ENCODE measurements at places on chromosomes 7 and 10.

GRCh38 chr10:117342641-117343040 is 32.6 kb downstream of the PDZD8 start:
- no peak for DNase-seq

GRCh38 chr7:43872406-43873110 is 3.2 kb upstream of the MRPS24 start:
- DNase-seq, result no peak

DNA sequence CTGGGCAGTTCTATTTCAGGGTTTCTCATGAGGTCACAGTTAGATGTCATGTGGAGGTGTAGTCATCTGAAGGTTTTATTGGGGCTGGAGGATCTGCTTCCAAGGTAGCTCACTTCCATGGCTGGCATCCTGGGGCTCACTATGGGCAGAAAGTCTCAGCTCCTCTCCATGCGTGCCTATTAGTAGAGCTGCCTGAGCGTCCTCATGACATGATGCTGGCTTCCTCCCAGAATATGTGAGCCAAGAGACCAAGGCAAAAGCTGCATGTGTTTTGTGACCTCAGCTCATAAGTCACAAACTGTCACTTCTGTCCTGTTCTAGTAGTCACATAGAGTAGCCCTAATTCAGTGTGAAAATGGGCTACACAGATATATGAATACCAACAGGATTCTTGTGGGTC is 524.4 kb downstream of the SUGCT start:
- DNase-seq, result no peak

DNA sequence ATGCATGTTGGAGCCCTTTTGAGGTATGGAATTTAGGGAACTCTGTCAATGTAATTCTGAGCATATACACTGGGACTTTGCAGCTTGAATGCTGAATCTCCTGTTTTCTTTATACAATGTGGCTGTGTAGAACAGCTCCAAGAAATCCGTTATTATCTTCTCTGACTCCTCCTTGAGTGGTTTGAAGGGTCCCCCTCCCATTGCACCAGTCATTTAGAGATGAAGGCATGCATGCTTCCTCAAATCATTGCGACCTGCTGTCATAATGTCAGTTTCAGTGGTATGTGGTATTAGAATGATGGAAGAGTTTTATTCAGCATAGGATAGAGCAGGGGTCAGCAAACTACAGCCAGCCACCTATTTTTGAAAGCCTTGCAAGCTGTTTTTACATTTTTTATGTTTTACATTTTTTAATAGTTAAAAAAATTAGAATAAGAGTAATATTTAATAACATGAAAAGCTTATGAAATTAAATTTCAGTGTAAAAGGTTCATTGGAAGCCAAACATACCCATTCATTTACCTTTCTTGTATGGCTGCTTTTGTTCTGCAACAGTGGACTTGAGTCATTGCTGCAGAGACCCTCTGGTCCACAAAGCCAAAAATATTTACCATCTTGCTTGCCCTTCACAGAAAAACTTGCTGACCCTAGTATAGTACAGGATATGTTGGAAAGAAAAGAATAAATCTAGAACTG is 8.1 kb downstream of the STK17A start:
- DNase-seq, result no peak

DNA sequence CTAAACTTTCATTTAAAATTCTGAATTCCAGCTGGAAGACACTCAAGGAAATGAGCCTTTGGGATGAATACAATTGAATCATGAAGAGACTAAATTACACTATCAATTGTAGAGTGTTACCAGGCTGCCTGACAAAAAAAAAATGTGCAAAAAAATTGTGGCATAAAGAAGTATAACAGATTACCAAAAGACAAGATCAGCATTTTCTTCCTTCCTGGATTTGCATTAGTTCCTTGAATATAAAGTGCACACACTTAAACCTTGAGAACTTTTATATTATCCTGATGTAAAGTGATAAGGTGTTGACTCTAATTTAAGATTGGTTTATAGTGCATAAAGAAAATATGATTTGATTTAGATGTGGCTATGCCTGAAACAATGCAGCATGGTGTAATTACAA is 412.7 kb upstream of the KLF6 start:
- no peak for DNase-seq

DNA sequence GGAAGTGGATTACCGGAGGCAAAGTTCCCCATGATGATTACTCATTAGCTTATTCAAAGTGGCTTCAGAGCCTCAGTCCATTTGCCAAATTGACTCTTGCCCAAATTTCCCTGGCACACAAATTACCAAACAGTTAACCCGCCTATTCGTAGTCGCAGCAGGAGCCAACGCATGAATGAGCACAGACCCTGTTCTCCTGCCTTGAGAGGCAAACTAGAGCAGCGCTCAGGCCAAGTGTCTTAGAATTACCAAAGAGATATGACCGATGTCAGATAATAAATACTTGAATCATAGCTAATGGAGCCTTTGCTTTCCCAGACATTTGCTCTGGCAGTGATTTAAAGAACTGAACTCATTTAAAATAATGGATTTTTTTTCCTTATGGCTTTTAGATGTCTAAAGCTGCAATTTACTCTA is 64.9 kb downstream of the CTTNBP2 start:
- no peak for DNase-seq

GRCh38 chr7:10418985-10419384 is 554.7 kb upstream of the PHF14 start:
- DNase-seq, result no peak

- DNase-seq, result no peak
Observed at GRCh38 chr7:45161138-45161537, 3.5 kb downstream of the RAMP3 start.

DNA sequence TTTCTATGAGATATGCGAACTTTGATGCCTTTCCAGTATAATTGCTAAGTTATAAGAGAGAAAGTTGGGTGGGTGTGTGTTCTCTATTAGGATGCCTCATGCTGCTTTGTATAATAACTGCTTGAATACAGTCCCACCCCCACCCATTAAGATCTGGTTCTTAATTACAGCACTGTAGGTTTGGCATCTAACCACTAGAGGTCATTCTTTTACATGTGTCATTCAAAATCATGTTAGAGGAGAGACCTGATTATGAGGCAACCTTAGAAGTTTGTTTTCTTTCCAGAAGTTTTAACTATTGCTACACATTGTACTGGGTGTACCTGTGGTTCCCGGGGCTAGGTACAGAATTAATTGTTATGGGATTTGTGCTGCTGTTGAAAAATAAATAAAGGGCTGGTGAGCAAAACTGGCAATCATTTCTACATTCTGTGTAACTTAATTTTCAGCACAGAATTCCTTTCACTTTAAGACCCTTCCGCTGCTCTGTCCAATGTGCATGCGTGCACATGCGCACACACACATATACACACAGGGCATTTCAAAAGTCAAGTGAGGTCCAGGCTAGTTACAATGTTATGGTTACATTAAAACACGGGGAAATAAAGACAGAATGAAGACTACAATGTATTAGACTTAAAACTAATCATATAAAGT is 1156.3 kb downstream of the SORCS3 start:
- no peak for DNase-seq

- DNase-seq, result no peak
Observed at GRCh38 chr10:112131996-112132395, 51.6 kb downstream of the GPAM start.

DNA sequence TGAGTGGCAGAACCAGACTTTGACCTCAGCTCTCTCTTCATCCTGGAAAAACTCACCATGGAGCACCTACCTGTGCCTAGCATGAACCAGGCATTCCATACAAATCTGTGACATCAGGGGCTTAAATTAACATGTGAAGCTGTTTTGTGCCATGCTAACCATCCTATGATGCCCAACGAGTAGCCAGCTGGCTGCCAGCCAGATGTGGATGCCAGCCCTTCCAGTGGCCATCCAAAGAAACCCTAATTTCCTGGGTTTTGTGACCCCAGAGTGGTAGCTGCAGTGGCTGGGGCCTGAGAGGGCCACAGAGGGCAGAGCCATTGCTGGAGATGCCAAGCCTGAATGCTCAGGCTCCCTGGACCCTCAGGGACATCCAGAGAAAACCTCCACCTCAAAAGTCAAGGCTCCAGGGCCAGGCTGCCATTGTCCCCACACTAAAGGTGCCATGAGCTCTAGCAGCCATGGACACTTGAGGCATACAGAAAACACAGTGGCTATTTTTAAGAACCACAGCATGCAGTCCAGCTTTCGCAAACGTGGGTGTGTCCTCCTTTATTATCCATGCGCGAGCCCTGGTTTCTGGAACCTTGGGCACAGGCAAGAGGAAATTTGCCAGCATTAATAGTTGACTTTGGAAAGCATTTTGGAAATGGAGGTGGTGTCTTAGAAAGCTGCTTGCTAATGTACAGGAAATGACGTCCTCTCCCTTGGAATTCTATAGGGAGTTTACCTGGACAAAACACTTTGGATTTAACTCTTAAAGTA is 6.0 kb downstream of the CPXM2 start:
- no peak for DNase-seq

- DNase-seq, result no peak
Observed at GRCh38 chr10:45505311-45505710, 131.3 kb downstream of the ALOX5 start.

- DNase-seq, result no peak
Observed at GRCh38 chr7:57274535-57275283, 142.5 kb upstream of the ZNF479 start.

DNA sequence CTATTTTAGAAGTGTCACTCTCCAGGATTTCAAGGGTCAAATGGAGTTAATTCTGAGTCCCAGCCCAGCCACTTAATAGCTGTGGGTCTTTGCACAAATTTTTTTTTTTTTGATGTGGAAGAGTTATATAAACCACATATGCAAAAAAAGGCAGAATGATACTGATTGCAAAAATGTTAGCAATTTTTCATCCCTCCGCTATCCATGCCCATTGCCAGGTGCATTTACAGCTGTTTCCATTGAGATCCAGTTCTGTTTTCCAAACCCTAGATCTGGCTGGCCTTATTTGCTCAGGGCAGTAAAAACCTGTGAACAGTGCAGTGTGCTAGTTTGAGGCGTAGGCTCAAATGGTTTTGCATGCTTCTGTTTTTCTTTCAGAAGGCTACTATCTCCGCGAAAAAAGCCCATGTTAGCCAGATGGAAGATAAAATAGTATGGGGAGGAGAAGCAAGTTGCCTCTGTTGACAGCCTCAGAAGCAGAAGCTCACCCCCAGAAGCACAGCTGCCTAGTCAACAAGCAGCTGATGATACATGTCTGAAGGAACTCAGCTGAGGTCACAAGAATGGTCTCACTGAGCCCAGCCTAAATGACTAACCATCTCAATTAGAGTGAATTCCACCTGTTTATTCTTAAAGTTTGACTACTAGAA is 997 bp upstream of the ZNF138 start:
- DNase-seq, result no peak

Data from KG1 (cell line).